ENCODE measurements at places on chromosomes 4 and X.

- DNase-seq, result no peak
Observed at GRCh38 chr4:87758270-87758669, 41.1 kb upstream of the IBSP start.

DNA sequence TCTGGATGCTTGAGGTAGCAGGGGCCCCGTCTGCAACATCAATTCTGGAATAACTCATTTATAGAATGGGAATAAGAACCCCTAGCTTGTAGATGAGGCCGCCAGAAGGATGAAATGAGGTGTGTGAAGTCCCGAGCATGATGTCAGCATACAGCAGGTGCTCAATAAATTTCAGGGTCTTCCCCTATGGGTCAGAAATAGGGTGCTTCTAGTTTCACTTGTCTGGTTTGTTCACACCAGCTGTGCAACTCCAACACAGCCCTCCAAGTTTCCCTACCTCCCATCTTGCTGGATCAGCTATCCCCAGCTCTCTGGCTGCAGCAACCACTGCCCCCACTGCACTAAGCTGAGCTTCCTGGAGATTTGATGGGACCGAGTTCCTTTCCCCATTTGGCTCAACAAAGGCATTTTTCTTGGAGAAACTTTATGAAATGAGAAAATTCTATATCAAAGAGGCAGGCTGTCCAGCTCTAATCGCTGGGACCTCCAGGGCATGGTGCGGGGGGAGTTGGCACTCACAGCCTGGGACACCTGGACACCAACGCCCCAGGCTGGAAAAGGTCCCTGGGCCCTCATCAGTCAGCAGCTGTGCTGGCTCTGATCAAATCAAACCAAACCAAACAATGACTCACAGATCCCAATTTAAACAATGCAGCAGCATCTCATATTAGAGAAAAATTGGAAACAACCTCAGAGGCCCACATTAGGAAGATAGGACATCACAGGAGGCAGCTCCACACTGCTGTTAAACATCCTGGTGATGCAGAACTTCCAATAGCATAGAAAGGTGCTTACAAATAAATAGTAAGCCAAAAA is 13.3 kb downstream of the SLC2A9 start:
- no peak for DNase-seq

GRCh38 chrX:109822861-109823260 is 89.8 kb upstream of the ACSL4 start:
- DNase-seq, result no peak

DNA sequence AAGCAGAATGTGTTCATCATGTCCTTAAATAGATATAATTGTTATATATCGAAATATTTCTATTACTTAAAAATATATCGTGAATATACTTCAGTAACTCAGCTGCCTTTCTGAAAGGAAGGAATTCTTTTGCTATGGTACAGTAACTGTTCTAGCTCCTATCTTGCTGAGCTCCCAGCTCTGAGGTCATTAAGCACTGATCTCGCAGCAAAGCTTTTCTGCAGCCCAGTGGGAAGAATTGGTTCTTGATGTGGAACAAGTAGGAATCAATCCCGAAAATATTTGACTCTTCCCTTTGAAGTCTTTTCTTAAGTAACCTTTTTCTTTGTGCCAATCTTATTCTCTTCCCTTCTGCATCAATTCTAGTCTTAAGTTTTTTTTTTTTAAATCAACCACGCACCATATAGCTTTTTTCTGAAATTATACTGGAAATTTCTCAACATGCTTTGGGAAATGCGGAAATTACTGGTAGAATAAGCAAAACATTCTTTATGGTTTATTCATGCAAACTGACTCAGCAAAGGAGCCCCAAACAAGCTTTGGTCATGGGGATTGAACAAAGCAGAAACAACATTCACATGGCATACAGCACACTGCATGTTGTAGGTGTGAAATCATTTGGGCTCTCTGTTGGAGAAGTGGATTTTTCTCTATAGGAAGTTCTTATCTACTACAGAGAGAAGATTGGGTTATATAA is 428.9 kb upstream of the GNPDA2 start:
- no peak for DNase-seq

GRCh38 chr4:52296341-52296740 is 245.2 kb downstream of the SPATA18 start:
- no peak for DNase-seq

GRCh38 chr4:40205259-40206198 is 8.7 kb downstream of the RHOH start:
- no peak for DNase-seq

DNA sequence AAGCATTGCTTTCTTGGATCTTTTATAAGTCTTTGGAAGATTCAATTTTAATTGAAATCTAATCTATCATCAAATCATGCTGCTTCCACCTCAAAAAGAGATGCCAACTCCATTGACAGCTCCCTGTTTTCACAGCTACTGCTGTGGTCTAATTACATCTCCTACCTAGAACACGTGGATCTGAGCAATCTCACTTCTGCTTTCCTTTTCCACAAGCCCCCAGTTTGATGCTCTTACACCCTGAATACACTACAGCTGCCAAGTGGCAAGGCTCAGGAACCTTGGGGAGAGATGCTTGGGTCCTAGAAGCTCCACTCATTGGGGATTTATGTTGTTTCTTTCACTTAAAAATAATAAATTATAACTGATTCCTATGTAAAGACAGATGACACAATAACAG is 172.0 kb downstream of the CFAP299 start:
- DNase-seq, result no peak

- DNase-seq, result no peak
Observed at GRCh38 chr4:185752872-185753271, 59.1 kb downstream of the SORBS2 start.

- DNase-seq, result no peak
Observed at GRCh38 chrX:48966796-48967579, 4.7 kb downstream of the KCND1 start.

GRCh38 chrX:136694431-136695087 is 46.6 kb downstream of the CD40LG start:
- no peak for DNase-seq

DNA sequence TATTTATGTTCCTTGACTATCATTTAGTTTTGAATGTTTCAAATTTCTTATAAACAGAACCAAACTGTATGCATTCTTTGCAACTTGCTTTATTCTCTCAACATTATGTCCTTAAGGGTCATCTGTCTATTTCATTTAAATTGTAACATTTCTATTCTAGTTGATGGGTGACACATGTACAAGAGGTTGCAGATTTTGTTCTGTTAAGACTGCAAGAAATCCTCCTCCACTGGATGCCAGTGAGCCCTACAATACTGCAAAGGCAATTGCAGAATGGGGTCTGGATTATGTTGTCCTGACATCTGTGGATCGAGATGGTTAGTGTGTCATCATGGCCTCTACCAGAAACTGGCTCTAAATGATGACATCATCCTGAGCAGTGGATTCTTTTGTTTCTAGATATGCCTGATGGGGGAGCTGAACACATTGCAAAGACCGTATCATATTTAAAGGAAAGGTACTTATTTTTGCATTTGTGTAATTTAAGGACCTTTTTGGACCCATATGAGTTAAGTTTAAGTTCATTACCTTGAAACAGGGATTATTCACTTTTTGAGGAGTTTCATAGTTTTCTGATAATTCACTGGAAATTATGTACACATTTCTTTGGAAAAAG is 6.1 kb downstream of the LIAS start:
- DNase-seq, result no peak

GRCh38 chr4:37452952-37453280 is 208.4 kb downstream of the NWD2 start:
- peak; percentile 73 for DNase-seq

DNA sequence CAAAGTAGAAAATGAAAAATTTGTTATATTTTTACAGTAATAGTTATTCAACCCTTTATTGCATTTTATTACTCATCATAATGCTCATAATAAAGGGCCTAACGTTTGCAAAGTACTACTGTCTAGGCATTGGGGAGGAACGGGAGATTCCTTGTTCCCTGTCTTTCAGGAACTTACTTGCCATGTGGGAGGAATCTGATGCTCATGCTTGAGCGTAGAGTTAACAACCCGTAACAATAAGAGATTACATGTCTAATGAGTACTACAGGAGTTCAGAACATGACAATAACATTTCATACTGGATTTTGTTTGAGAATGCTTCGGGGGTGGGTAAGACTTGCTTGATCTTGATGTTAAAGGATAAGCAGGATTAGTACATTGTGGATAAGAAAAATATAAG is 2.9 kb downstream of the CCSER1 start:
- no peak for DNase-seq

- DNase-seq, result no peak
Observed at GRCh38 chrX:109660435-109661143, 35.6 kb upstream of the KCNE5 start.

GRCh38 chrX:10519761-10520160 is 100.6 kb downstream of the MID1 start:
- DNase-seq, result no peak

GRCh38 chr4:137934911-137935310 is 307.2 kb downstream of the SLC7A11 start:
- DNase-seq, result no peak

DNA sequence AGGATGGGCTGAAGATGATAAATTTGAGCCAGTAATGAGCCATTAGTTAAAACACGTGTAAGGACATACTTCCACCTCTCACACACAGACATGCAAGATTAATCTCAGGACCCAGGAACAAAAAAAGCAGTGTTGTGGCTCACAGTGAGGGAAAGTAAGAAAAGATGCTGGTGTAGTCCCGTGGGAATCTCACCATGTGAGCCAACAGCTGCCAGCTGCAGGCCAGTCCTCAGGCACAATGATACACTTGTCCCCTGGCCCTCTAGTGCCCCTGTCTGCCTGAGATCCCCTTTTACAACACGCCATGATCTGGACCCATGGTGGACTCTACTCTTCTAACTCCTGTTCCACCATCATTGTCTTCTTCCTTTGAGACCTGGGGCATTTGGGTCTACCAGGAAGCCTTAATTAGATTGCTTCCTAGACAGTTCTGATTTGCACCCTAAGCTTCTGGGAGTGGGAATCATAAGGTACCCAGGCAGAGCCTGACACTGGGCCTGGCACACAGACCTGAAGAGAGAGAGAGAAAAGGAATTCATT is 194.7 kb downstream of the STIM2 start:
- no peak for DNase-seq

- DNase-seq, result no peak
Observed at GRCh38 chr4:169179609-169180521, 90.9 kb downstream of the SH3RF1 start.

GRCh38 chrX:103253608-103254007 is 1.3 kb downstream of the TCEAL8 start:
- DNase-seq, result no peak

DNA sequence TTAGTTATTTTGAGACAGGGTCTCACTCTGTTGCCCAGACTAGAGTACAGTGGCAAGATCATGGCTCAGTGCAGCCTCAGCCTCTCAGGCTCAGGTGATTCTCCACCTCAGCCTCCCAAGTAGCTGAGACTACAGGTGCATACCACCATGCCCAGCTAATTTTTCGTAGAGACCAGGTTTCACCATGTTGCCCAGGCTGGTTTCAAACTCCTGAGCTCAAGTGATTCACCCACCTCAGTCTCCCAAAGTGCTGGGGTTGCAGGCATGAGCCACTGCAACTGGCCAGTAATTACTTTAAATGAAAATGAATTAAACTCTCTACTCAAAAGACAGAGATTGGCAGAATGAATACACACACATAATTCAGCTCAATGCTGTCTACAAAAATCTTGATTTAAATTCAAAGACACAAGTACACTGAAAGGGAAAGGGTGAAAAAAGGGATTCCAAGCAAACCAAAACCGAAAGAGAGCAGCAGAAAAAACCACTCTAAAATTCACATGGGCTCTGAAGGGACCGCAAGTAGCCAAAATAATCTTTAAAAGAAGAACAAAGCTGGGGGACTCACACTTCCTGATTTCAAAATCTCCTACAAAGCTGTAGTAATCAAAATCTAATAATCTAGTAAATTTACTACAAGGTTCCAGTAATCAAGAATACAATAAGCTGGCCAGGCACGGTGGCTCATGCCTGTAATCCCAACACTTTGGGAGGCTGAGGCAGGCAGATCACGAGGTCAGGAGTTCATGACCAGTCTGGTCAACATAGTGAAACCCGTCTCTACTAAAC is 11.8 kb upstream of the SPON2 start:
- no peak for DNase-seq

DNA sequence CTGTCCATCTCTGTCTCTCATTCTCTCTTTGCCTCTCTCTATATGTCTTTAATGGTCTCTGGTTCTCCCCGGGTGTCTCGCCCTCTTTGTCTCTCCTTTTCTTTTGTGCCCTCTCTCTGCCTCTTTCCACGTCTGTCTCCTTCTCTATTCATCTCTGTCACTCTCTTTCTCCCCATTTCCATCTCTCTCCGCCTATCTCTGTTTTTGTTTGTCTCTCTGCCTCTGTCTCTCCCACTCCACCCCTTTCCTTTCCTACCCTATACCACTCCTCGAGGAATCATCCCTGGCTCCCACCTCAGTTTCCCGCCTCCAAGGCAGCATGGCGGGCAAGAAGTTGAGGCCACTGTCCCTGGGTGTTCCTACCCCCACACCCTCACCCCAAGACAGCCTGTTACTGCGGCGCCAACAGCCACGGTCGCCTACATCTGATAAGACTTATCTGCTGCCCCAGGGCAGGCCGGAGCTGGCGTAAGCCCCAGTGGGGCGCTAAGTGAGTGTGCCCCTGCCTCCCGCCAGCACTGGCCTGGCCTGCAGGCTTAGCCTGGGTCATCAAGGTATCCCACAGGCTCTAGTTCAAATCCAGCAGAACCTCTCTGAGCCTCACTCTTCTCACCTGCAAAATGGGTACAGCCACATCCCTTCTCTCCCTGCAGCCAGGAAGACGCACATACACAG is 713 bp upstream of the GATA1 start:
- no peak for DNase-seq

DNA sequence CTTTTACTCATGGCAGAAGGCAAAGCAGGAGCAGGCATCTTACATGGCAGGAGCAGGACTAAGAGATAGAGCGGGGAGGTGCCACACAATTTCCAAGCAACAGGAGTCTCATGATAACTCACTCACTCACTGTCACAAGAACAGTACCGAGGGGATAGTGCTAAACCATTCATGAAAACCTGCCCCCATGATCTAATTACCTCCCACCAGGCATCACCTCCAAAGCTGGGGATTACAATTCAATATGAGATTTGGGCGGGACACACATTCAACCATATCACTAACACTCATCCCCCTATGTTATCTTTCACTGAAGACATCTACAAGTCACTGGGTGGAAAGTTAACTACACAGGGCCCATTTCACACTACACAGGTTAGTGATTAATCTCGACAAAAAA is 25.4 kb upstream of the GLRB start:
- DNase-seq, result no peak

- peak; percentile 46 for DNase-seq
Observed at GRCh38 chrX:39969099-39969818, 128.5 kb downstream of the BCOR start.

DNA sequence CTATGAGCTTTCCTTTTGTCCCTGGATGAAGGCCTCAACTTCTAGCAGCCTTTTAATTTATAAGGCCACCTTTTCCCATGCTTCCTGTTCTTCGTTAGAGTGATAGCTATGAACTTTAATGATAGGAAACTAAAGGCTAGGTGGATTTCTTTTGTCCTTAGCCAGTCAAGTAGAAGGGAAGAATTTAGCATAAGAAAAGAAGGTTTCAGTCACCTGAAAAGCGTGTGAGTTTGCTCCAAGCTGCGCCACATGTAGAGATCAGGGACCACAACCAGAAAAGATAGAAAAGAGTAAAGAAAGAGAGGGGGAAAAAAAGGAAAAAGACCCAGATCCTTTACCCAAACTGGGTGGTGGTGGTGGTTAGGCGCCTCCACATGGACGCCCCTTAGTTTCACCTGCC is 28.6 kb downstream of the LUZP4 start:
- DNase-seq, result no peak
